ENCODE measurements at places on chromosomes 4 and X. TPM values are rescaled to one million over a fixed set of nuclear protein-coding genes. Genes with fewer than 3 reads are reported as not detected.

- H3K27me3 ChIP-seq = no peaks in the 10 kb centered on the region
- no peaks in the 10 kb centered on the region for H3K4me1 ChIP-seq
- H3K36me3 ChIP-seq = no peaks in the 10 kb centered on the region
- DNase-seq = no peak
These were observed 105.7 kb upstream of the PDLIM3 start for GRCh38 chr4:185640811-185641675.

- no peak overlapping the region for H3K27ac ChIP-seq
- no peaks in the 10 kb centered on the region for H3K36me3 ChIP-seq
- H3K4me3 ChIP-seq = no peak overlapping the region
- no peaks in the 10 kb centered on the region for H3K27me3 ChIP-seq
- no peaks in the 10 kb centered on the region for H3K4me1 ChIP-seq
- DNase-seq = peak; percentile 43
These were observed 75.1 kb downstream of the PRKX start for GRCh38 chrX:3638280-3638873.

- H3K27me3 ChIP-seq = no peaks in the 10 kb centered on the region
- no peak for DNase-seq
- H3K4me1 ChIP-seq = no peaks in the 10 kb centered on the region
- H3K27ac ChIP-seq = no peak overlapping the region
These were observed 246.5 kb downstream of the CPE start for GRCh38 chr4:165625281-165625680.

DNA sequence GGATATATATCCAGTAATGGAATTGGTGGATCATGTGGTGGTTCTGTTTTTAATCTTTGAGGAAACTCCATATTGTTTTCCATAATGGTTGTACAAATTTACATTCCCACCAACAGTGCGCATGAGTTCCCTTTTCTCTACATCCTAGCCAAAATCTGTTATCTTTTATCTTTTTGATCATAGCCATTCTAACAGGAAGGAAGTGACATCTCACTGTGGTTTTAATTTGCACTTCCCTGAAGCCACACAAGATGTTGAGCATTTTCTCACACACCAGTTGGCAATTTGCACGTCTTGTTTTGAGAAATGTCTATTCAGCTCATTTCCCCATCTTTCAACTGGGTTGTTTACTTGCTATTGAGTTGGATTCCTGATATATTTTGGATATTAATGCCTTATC lies 194.9 kb downstream of the CBLL2 start:
- H3K4me1 ChIP-seq = no peaks in the 10 kb centered on the region
- H3K4me3 ChIP-seq = no peak overlapping the region
- H3K36me3 ChIP-seq = no peaks in the 10 kb centered on the region
- no peak for DNase-seq
- no peaks in the 10 kb centered on the region for H3K27me3 ChIP-seq
- no peak overlapping the region for H3K27ac ChIP-seq

- H3K4me3 ChIP-seq = no peak overlapping the region
- no peaks in the 10 kb centered on the region for H3K4me1 ChIP-seq
- DNase-seq = no peak
- H3K27ac ChIP-seq = no peak overlapping the region
- H3K27me3 ChIP-seq = no peaks in the 10 kb centered on the region
These were observed 470.9 kb upstream of the ADGRL3 start for GRCh38 chr4:60729194-60729593.

GRCh38 chr4:36317721-36318120 lies 36.3 kb downstream of the DTHD1 start:
- H3K27ac ChIP-seq = no peak overlapping the region
- no peaks in the 10 kb centered on the region for H3K4me1 ChIP-seq
- DNase-seq = no peak
- no peak overlapping the region for H3K4me3 ChIP-seq
- no peaks in the 10 kb centered on the region for H3K36me3 ChIP-seq

DNA sequence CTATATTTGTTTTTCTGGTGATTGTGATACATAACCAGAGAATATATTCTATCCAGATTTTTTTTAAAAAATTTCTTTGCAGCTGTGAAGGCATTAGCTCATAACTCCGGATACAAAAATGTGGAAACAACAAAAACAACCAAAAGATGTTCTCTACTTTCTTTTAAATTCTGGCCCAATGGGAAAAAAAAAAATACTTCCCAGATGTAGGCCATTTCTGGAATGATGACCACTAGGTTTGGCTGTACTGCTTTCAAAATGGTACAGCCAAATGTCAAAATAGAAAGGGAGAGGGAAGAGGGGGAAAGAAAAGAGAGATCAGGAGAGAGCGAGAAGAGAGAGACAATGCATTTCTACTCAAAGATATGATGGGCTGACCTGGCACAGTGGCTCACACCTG lies 14.6 kb downstream of the ANOS1 start:
- H3K36me3 ChIP-seq = no peaks in the 10 kb centered on the region
- no peaks in the 10 kb centered on the region for H3K4me1 ChIP-seq
- no peak overlapping the region for H3K27ac ChIP-seq
- DNase-seq = no peak
- H3K4me3 ChIP-seq = no peak overlapping the region

TASL gene
- not detected for total RNA-seq

SYTL4 gene
- total RNA-seq = 16.0 TPM

OTC gene
- total RNA-seq = not detected

All from Calu3 (cell line).